ENCODE measurements at places on chromosomes 6 and 20.

GRCh38 chr20:23536328-23536974 lies 31.8 kb downstream of the CST9L start:
- no peak for DNase-seq

DNA sequence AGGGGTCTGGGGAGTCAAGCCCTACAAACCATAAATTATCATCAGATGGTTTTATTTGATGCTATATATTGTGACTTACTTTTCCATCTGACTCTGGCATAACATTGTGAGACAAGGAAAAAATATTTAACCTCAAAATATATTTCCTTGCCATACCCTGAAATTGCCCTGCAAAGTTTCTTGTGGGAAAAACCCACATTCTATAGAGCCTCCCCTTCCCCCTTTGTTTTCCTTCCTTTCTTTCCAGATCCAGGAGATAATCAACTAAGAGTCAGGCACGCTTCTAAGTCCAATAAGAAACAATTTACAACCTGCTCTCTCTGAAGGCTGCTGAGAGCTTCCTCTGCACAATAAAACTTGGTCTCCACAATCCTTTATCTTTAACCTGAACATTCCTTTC lies 17.5 kb upstream of the HINT3 start:
- DNase-seq, result no peak

DNA sequence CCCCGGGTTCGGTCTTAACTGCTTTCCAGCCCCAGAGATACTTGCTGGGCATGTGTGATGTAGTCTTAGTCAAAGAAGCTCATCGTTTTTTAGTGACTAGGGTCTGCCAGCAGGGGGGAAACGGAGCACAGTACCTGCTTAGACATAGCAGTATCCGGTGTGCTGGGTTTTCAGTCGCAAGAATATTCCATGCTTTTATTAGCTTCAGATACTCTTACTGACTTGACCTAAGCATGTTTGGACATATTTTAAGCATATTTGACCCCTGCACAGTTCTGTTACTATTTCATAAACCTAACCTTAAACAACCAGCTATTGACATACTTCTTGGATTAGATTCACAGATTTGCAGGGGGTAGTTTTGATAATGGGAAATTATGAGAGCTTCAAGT lies 3.0 kb downstream of the E2F3 start:
- no peak for DNase-seq

DNA sequence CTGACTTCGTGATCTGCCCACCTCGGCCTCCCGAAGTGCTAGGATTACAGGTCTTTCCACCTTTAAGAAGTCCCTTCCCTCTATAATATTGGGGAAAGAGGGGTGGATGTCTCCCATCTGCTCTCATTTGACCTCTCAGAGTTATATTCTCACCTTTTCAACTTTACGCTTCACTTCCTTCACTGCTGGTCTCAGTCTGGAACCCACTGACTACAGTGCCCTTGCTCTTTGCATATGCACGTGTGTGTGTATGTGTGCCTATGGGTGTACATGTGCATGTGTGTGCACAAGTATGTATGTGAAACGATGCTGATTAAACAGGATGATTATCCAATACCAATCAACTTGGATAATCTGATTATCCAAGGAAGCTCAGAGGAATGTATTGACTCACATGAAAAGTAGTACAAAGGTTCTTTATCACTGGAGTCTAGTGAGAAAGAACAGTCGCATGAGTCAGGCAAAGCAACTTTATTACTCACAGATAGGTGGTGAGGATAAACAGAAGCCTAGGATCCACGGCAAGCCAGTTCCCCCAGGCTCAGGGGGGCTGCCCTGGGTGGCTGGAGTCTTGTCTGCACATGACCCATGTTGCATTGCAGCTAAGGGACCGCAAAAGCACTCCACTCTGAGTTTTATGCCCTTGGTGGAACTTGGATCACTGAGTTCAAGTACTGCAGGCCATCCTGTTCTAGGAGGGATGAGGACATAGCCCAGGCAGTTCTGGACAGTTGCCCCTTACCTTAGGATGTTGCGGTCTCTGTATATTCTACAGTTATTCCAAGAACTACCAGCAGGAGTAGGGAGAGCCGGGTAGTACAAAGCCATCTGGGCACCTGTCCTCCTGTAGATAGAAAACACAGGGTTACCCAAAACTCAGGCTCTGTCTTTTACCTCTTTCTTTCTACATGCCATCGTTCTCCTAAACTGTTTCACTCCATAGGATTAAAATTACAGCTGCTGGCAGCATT lies 50.9 kb downstream of the SNRNP48 start:
- no peak for DNase-seq

GRCh38 chr20:49385465-49385864 lies 97.0 kb downstream of the KCNB1 start:
- peak; percentile 61 for DNase-seq

DNA sequence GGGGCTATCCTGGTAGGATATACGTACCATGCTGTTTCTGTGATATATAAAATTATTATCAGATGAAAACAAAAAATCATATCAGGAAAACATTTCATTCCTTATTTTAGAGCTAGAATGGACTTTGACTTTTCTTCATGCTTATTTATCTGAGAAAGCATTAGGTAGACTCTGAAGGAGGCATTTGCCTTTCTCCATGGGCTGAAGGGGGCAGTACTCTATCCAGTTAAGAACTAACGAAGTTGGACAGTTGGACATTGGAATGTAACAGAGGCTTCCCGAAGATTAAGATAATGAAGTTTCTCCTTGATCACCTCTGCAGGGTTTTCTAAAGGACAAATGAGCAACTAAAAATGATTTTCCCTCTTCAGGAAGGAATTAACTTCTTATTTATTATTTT lies 233.9 kb downstream of the SAMD5 start:
- DNase-seq, result no peak

GRCh38 chr6:25961619-25962148 lies 918 bp upstream of the TRIM38 start:
- no peak for DNase-seq

DNA sequence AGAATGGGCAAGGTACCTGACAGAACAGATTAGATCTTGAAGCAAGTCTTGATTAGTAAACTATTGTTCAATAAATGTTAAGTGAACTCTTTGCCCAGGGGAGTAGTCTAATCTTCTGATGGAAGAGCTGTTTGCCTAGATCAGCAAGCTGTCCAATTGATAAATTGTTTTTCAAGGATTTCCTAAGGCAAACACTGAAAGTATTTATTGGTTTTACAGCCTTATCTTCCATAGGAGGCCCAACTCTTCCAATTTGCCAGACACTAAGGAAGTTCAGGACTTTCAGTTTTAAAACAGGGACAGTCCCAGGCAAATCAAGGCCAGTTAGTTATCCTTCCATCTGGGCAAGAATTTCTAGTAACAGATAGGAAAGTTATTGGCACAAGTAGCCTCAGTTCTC lies 1.8 kb upstream of the C6orf163 start:
- DNase-seq, result no peak

DNA sequence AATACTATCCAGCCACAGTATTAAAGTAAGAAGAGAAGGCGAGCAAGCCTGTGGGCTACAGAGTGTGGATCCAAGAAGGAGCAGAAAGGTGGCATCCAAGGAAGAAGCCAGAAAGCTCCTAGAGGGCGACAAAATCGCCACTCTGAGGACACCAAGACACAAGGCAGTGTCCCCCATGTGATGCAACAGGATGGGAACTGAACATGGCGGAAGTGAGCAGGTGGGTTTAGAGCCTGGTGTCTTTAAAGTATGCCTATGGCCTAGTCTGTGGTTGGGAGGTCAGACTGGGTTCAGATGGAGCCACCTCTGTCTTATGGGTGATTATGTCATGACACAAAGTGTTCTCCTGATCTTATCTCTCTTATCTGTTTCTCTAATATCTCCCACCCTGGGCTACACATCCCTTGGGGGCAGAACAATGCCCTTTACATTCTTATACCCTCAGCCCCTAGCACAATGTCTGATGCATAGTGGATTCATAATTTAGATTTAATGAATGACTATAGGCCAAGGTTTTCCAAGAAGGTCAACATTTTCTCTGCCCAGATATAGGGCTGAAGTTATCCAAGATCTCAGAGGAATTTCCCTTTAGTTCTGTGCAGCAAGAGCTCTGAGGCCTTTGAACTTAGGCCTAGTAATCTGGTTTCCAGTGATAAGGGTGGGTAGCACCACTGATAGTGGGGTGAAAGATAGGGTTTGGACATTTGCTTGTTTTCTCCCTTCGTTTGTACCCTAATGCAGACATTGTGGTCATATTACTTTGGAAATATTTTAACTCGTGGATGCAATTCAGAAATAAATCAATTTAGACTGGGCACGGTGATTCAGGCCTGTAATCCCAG lies 167.3 kb upstream of the AKIRIN2 start:
- DNase-seq, result no peak

DNA sequence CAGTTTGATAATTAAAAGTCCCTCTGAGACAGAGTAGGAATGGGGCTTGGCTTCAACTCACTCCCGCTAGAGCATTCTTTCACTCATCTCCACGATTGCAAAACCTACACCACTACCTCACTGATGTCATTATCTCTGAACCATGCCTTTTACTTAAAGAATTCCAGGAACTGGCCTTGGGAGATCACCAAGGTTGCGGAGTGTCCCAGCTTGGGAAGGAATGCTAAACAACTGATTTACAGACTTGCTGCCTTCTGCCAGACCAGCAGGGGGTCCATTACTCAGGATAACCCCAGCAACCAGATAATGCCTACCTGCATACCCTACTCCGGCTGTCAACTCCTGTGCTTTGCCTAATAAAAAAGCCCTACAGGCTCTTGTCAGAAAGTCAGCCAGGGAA lies 102.2 kb upstream of the RALGAPA2 start:
- no peak for DNase-seq

GRCh38 chr6:39855356-39855995 lies 63.3 kb downstream of the DAAM2 start:
- DNase-seq, result no peak

DNA sequence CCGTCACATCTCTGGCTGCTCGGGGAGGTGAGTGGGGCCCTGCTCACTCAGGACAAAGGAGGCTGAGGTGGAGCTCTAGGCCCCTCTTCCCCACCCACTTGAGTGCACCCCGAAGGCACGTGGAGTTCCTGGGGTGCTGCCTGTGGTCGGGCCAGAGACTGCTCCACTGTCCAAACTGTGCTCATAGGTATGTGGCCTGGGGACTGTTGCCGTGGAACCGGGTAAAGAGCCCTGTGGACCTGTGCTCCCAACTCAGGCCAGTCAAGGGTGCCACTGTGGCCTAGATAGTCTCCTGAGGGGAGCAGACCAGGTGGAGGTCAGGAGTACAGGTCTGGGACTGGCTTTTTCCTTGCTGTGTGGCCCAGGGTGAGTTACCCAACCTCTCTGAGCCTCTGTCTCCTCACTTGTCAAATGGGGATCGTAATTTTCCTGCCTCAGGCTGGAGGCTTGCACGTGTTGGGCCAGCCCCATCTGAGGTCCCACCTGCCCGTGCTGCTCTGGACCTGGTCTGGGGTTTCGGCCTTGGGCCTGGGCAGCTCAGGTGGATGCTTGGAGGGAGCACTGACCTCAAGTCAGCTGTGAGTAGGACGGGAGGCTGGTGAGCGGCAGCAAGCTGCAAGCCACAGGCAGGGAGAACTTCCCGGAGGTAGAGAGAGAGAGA lies 12.4 kb upstream of the NPBWR2 start:
- DNase-seq, result no peak

GRCh38 chr20:46060301-46060881 lies 29.4 kb downstream of the NCOA5 start:
- DNase-seq, result peak; percentile 81

DNA sequence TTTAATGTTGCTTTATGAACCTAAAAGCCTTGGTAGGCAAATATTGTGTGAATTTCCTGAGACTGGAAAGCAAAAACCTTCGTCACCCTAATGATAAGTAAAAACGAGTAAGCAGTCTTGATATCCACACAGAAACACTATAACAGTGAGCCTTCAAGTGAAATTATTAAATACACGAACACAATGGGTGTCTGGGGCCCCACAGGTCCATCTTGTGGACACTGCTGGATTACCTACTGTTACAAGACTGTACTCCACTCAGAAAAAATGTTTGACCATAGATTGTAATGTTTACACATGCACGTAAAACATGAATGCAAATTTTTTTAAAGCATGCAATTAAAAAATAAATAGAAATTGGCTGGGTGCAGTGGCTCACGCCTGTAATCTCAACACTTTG lies 466.9 kb downstream of the CD83 start:
- no peak for DNase-seq

DNA sequence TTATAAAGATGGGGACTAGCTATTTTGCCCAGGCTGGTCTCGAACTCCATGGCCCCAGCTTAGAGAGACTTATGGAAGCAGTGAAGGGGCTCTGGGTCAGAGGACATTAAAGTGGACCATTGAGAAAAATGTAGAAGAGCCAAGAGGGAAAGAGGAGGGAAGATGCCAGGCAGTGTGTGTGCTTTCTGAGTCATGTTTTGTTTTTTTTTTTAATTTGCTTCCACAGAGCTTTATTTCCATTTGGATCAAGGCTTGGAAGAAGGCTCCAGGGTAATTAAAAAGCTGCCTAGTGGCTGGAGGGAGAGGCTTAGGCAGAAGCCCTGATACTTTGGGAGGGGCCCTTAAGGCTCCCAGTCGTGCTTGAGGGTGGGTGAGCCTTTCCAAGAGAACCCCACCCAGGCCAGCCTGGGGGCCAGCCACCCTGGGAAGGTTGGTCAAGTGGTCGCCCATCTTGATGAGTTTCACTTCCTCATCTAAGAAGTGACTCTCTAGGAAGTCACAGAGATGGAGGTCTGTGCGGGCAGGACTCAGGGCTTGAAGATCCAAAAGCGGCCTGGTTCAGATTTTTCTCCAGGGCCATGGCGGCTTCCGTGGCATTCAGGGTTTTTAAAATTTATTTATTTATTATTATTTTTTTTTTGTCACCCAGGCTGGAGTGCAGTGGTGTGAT lies 3.0 kb upstream of the ZNF335 start:
- no peak for DNase-seq

DNA sequence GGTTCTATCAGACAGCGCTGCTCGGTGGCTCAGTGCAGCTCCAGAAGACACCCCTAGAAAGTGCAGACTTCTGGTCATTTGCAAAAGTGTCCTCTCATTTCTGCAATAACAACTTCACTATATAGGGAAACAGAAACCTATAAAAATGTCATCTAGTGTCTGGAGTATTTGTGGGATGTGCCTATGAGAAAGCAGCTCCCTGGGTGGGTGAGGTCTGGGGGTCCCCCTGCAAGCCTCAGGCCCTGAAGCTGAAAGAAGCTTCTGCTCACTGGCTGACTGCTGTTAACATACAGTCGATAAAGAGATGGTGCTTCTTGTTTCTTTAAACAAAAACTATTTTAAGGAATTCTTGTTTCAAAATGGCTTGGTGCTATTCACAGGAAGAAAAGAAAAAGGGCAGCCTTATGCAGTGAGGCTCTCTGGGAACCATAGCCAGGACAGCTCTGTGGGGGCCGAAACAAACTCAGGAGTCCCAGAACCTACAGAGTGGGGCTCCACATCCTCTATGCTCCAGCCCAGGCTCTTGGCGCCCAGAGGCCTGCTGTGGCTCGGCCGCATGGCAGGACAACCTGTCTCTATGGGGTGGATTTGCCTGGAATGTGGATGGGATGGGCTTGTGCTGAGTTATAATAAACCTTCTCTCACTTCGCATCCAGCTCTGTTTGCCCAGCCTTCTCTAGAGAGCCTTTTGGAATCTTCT lies 109.7 kb downstream of the BANF2 start:
- no peak for DNase-seq

- peak; percentile 86 for DNase-seq
Measured at GRCh38 chr6:154868143-154868594, 126.9 kb upstream of the TIAM2 start.

Data from pons (tissue), 1 donor.